ENCODE measurements at places on chromosomes 3 and 15.

DNA sequence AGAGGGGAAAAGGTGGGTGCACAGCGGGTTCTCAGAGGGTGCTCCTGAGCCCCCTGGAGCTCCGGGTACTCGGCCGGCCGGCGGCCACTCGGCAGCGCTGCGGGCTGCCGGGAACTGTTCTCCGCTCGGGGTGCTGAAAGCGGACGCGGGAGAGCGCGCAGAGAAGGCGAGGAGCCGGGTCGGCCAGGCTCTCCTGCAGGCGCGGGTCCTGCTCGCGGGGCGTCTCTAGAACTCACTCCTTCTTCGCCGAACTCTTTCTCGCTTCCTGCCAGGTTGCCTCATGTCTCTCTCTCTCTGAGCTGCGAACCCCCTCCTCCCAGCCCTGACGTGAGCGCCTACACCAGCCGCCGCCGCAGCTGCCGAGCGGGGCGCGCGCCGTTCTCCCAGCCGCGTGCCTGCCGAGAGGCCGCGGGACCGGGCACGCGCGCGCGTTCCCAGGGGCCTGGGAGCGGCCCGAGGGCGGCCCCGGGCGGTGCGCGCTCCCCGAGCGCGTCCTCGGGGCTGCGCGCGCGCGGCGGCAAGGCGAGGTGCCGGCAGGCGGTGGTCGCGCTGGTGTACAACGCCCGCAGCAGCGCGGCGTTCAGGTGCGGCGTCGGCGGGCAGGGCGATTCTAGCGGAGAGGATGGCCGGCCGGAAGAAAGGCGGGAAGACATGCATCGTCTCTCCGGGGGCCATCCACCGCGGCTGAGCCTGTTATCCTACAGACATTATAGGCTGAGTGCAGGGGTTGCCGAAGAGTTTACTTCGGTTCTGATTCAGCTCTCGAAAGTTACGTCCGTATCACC, at the start of gene PEX5L:
Gene PEX5L (minus strand): TSS at position 267 of the 785 bp plus-strand sequence. CDS start 338 bp downstream, outside the sequence.
- DNase-seq, result no peak

DNA sequence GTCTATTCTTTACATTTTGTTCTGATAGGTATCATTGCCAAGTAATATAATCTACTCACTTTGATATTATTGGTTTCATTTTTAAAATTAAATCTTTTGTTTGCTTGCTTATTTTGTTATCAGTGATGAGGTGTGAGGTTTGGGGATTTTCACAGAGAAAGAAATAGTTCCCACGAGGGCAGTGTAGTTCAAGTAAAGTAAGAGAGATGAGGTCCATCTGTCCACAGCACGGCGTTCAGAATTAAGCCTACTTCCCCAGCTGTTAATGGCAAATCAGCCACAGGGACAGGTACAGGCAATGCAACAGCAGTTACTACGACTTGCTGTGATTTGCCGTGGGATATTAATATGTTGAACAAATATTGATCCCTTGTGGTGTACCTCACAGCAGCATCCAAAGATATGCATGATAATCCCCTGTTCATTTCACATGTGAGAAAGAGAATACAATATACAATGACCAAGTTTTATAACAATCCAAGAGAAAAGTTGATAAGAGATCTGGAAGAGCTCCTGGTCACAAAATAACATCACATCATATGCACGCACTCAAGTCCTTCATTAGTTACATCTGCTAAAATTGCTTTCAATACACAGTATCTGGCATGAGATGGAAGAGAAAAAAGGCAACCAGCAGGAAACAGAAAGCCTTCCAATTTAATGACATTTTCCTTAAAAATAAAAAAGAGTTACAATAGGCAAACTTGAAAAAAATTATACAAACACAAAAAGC, 131.6 kb downstream of the TUSC7 start:
- no peak for DNase-seq

DNA sequence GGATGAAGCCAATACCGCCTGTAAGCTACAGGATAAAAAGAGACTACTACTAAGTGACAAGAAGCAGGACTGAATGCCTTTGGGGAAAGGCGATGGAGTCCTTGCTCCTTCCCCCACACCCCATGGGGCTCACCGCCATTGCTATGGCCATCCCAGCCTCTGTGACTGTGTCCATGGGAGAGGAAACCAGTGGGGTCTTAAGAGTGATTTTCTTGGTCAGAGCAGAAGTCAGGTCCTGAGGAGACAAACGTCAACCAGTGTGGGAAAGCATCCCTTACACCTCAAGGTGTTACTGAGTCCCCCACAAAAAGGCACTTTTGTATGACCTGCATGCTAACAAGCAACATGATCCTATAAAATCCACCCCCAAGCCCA, 913 bp downstream of the IMPDH2 start:
- no peak for DNase-seq

GRCh38 chr3:131922356-131922755, 112.5 kb downstream of the CPNE4 start:
- DNase-seq, result no peak

- no peak for DNase-seq
Observed at GRCh38 chr3:11480663-11481298, 162.9 kb downstream of the VGLL4 start.

GRCh38 chr3:39541917-39542329, 74.4 kb downstream of the MOBP start:
- no peak for DNase-seq

GRCh38 chr15:52663536-52664294, 15.5 kb downstream of the ATOSA start:
- no peak for DNase-seq

GRCh38 chr3:144415492-144415891, 443.9 kb downstream of the DIPK2A start:
- no peak for DNase-seq

DNA sequence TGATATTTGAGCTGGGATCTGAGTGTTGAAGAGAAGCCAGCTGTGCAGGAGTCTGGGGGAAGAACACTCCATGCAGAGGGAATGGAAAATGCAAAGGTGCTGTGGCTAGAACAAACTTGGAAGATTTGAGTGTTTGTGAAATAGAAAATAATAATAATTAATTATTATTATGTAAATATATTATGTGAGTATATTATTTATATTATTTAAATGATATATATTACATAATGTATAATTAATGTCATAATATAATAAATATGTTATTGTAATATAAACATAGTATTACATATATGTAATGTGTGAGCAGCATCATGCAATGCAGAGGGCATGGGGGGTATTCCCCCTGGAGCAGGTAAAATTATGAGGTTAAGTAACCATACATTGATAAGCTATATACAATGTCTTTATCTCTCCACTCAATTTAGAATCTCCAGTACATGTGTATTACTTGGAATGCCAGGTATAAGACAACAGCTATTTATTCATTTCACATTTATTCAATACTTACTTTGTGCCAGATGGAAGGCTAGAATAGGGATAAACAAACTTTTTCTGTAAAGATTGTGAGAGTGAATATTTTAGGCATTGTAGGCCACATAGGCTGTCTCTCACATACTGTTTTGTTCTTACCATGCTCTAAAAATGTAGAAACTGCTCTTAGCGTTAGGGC, 218.6 kb downstream of the MTHFS start:
- no peak for DNase-seq

DNA sequence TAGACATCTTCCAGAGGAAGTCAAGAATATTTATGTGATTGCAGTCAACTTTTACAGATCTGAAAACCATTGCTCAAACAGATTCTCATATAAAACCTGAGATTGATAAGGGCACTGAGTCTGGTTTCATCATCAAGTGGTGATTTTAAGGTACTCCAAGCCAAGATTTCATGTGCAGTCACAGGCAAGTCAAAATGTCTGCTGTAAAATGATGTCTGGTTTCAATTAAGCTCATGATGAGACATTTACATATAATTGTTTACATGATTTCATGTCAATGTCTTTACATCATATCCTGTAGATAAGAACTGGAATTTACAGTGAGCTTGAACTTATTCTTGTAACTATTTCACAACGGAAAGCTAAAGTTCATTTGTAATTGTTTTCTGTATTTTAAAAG, 1215.5 kb downstream of the ROBO2 start:
- DNase-seq, result no peak
